ENCODE measurements at places on chromosomes 16 and 17.

GRCh38 chr17:2398182-2398581, 2.7 kb downstream of the MNT start:
- DNase-seq: no peak

DNA sequence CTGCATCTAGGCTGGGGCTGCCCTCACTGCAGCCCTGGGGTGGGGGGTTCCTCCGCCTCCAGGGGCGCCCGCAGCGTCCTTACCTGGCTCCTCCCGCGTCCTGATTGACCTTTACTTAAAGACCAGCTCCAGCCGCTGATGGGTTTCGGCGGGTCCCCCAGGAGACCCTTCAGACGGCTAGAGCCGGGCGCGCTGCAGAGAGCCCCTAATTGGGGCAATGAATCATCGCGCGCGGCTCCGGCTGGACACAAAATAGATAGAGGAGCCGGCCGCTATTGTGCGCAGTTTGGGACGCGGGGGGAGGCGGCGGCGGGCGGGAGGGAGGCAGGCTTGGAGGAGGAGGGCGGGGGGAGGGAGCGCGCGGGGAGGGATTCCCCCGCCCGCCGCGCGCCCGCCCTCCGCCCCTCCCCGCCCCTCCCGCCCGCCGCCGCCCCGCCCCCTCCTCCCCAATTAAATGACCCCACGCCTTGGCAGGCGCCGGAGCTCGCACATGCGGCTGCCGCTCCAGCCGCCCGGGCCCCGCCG, 56.5 kb upstream of the CIBAR2 start:
- no peak for DNase-seq

DNA sequence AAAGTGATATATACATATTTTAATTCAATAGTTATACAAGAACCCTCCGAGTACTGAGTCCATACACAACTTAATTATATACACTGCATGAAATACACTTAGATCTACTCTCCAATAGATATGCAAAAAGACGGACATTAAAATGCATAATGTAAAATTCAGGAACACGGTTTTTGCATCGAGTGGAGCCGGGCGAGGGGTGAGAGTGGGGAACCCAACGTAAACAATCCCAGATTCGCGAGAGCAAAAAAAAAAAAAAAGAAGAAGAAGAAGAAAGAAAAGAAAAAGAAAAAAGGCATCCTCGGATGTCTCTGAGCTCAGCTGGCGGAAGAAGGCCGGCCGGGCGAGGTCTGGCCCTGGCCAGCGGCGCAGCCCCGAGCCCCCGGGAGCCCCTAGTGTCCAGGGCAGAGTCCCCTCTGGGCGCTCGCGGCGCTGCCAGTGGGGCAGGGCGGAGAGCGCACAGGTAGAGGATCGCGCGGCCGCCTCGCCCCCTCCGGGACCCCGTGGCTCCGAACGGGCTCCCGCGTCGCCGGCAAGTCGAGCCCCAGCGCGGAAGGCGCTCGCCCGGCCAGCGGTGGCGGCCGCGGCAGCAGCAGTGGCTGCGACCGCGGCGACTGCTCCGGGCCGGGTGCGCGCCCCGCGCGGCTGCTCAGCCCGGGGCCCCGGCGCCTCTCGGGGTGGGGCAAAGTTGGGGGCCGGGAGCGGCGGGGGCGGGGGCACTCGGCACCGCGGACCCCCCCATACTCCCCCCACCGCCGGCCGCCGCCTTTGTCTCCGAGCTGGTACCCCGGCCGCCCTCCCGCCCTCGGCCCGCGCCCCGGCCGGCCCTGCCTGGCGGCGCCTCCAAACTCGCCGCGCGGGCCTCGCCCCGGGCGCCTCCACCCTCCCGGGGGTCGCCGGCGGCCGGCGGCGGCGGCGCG, 9.6 kb upstream of the ZFHX3 start:
- no peak for DNase-seq

DNA sequence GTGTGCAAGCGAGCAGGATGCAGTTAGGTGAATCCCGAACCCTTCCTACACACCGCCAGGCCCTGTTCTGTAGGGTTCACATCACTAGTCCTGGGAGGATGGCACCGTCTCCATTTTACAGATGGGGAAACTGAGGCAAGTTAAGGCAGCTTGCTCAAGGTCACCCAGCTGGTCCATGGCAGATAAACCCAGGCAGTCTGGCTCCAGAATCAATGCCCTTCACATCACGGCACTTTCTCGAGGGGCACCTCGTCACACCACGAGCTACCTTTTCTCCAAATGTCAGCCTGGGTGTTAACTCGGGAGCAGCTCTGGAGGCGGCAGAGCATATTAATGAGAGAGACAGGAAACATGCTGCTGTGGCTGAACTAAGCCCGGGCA, 9.5 kb downstream of the NOB1 start:
- no peak for DNase-seq

DNA sequence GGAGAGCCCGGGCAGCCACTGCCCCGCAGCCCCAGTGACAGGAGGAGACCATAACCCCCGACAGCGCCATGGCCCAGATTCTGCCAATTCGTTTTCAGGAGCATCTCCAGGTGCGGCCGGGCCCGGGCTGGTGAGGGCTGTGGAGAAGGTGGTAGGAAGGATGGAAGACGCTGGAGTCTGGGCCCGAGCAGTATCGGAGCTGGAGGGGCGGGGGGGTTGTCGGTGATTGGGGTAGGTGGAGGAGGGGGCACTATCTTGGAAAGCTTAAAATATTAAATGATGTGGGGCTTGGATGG, 317 bp downstream of the CLTC start:
- DNase-seq: no peak

GRCh38 chr16:25874196-25874595, 182.4 kb downstream of the HS3ST4 start:
- no peak for DNase-seq

DNA sequence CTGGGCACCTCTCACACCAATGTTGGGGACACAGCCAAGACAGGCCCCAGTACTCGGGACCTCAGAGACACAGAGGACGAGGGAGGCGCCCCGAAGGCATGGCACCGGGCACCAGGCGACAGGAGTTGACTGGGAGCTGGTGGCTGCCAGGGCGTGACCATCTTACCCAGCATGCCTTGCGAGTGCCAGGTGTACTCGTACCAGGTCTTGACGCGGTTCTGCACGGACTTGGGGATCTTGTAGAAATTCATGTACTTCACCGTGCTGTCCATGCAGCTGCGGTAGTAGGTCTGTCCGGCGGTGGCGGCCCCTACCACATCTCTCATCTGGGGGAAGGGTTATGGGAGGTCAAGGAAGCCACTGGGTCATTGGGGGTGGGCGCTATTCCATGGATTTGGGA, 67.3 kb downstream of the CNGB1 start:
- no peak for DNase-seq

DNA sequence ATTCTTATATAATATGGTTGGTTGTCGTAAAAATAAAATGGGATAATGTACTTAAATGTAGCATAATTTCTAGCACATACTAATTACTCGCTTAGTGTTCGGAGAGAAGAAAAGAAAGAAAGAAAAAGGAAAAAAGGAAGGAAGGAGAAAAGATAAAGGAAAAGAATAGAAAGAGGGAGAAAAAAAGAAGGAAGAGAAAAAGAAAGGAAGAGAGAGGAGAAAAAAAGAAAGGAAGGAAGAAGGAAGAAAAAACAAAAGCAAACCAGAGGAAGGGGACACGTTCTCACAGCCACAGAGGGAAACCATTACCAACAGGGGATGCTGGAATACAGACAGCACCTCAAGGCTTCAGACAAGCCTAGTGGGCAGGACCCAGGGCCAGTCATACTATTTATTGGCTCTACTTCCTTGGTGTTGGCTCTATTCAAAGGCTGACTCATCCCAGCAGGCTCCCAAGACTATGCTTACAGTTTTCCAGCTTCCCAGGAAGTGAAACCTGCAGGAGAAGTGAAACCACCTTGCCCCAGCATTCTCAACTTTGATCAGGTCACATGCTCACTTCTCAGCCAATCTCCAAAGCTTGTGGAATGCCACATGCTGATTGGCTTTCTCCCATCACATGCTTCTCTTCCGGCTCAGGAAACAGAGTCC, 273.5 kb upstream of the IRX5 start:
- DNase-seq: no peak

DNA sequence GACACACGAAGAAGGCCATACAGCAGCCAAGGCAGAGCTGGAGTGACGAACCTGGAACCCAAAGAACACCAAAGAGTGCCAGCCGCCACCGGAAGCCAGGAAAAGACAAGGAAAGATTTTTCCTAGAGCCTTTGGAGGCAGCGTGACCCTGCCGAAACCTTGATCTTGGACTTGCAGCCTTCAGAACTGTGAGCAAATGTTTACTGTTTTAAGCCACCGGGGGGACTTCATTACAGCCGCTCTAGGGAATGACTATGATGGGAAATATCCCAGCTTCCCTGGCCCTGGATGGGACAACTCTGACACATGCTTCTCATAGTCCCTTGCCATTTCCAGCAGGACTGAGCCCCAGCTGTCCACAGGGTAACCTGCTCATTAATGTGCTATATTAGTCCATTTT, 270.6 kb downstream of the HAPSTR1 start:
- DNase-seq: no peak

- DNase-seq: no peak
Measured at GRCh38 chr17:68718465-68718864, 117.3 kb upstream of the FAM20A start.

DNA sequence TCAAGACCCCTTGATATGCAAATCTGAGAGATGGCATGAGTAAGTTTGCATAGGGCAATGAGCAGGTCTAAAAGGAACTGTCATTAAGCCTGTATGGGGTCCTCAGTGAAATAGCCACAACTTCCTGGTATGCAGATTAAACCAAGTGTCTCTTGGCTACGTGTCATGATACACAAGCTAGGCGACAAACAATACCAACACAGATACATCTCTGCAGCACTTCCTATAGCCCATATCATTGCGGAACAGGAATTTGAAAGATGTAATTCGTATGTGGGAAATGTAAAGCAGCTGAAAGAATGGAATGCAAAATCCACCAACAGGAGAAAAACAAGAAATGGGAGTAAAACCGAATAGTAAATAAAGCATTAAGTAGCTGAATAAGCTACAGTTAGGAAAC, 12.9 kb downstream of the PRSS22 start:
- DNase-seq: no peak

GRCh38 chr17:80169107-80169506, 723 bp upstream of the CARD14 start:
- DNase-seq: no peak

DNA sequence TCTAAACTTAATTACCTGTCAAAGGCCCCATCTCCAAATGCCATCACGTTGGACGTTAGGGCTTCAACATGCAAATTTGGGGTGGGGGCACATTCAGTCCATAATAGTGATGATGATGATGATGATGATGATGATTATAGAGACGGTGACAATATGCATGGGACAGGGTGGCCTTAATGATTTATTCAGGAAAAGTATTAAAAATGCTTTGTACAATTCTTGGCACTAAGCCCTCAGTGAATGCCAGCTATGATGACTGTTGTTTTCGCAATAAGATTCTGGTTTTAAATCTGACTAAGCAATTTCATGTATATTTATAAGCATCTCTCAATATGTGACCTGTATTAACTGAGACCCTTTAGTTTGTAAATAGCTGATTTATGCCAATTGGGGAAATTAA, 106.3 kb downstream of the C16orf95 start:
- DNase-seq: no peak

GRCh38 chr17:15377200-15377599, 35.8 kb upstream of the TEKT3 start:
- DNase-seq: no peak

- no peak for DNase-seq
Measured at GRCh38 chr16:84214451-84215066, 23.6 kb downstream of the ADAD2 start.

GRCh38 chr17:48194097-48194550, 86.6 kb downstream of the SNX11 start:
- no peak for DNase-seq

- DNase-seq: no peak
Measured at GRCh38 chr17:6548578-6549330, 7.6 kb downstream of the PITPNM3 start.

DNA sequence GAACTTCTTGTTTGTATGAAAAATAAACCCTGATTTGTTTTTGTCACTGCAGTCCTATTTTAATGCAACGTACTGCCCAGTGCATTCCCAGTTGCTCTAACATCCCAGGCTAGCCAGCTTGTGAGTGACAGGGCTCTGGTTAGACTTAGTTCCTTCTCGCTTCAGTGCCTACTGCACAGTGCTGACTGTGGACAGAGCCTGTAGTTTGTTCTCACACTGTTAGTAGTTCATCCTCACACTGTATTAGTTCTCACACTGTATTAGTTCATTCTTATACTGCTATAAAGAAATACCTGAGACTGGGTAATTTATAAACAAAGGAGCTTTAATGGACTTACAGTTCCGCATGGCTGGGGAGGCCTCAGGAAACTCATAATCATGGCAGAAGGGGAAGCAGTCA, 116.6 kb upstream of the SALL1 start:
- no peak for DNase-seq

DNA sequence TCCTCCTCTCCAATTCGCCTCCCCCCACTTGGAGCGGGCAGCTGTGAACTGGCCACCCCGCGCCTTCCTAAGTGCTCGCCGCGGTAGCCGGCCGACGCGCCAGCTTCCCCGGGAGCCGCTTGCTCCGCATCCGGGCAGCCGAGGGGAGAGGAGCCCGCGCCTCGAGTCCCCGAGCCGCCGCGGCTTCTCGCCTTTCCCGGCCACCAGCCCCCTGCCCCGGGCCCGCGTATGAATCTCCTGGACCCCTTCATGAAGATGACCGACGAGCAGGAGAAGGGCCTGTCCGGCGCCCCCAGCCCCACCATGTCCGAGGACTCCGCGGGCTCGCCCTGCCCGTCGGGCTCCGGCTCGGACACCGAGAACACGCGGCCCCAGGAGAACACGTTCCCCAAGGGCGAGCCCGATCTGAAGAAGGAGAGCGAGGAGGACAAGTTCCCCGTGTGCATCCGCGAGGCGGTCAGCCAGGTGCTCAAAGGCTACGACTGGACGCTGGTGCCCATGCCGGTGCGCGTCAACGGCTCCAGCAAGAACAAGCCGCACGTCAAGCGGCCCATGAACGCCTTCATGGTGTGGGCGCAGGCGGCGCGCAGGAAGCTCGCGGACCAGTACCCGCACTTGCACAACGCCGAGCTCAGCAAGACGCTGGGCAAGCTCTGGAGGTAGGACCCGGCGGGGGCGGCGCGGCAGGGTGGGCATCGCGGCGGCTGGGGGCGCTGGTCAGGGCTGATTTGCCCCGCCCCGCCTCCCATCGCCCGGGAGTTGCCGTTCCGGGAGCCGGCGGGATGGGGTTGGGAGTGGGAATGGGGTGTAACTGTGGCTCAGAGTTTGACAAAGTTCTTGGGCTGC, 567 bp downstream of the SOX9 start:
- DNase-seq: no peak
